Thoracic aorta (tissue), 2 donors: ENCODE measurements at places on chromosomes 12 and 14. TPM values are rescaled to one million over a fixed set of nuclear protein-coding genes. Genes with fewer than 3 reads are reported as not detected.

HNRNPC gene
- 208 TPM for total RNA-seq

CPNE8 gene
- total RNA-seq: 42.4 TPM

DNA sequence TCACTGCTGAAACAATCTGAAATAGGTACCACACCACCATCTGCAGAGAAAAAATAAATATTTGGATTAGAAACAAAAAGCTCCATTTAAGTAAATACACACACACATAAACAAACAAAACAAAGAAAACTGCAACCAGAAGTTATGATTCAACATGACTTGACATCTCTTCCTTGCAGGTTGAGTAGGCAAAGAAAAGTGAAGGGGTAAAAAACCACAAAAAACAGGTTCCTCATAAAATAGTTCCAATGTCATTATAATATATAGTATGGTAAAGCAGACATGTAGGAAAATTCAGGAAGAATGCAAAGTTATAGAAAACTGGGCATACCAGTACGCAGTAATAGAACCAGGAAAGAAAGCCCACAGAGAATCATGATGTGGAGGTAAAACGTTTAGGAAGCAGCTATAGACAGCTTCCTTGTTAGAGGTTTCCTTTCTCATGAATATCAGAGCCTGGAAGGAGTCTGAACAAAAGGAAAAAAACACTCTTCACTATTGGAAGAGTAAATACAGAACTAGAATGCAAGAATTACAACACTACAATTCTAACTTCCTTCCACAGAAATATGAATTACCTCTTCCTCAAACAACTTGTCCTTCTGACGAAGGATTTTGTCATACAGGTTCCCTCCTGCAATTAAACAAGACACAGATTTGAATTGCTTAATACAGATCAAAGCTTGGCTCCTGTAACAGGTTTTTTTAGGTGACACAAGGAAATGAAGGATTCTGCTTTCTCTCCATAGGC lies 6.1 kb downstream of the NEK9 start:
- H3K36me3 ChIP-seq: peaks cover 16% of the 10 kb centered on the region
- peaks cover 22% of the 10 kb centered on the region for H3K4me1 ChIP-seq
- no peak overlapping the region for H3K27ac ChIP-seq
- no peaks in the 10 kb centered on the region for H3K27me3 ChIP-seq
- DNase-seq: no peak

- H3K27ac ChIP-seq: no peak overlapping the region
- no peaks in the 10 kb centered on the region for H3K4me1 ChIP-seq
- no peaks in the 10 kb centered on the region for H3K36me3 ChIP-seq
- no peak overlapping the region for H3K4me3 ChIP-seq
Observed at GRCh38 chr12:38373784-38374183, 57.2 kb downstream of the ALG10B start.

DNA sequence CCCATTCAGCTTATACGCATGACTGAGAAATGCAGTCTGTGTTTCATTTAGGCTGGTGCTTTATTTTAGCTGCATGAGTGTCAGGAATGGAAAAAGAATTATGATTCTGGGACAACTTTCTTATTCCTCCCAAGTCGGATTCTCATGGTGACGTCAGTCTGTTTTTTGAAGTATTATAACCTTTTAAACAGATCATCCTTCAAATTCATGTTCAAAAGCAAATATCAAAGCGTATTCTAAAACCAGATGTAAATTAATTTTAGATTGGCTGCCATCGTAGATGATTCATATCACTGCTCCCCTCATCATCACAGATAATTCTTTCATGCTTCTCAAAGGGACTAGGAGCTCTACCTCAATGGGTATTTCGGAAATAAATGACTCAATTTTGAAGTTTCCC lies 15.0 kb downstream of the FNTB start:
- H3K4me3 ChIP-seq: no peak overlapping the region
- H3K36me3 ChIP-seq: no peaks in the 10 kb centered on the region
- H3K27ac ChIP-seq: no peak overlapping the region
- DNase-seq: no peak
